ENCODE measurements at places on chromosomes 5 and 9.
A peak's percentile ranks its signal among the peaks of the same experiment; 100 is the strongest.

GRCh38 chr5:62289813-62290212, 16.2 kb upstream of the KIF2A start:
- DNase-seq = no peak

DNA sequence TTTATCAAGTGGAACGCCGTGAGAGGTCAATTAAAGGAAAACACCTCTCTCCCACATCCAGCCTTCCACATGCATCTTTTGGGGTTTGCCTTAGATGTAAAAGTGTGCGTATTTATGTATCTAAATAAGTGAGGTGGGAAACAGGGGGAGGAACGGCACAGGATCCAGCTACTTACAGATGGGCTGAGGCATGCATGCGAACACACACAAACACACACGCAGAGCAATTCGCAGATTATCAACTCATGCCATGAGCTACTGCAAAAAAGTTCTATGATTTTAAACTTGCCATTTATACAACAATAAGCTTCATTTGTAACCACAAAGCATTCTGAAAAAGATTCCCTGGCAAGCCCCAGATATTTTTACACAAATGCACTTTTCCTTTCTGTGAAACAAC, 242.1 kb downstream of the BNC2 start:
- no peak for DNase-seq

- DNase-seq = no peak
Observed at GRCh38 chr9:13221741-13222140, 57.8 kb downstream of the MPDZ start.

GRCh38 chr5:36462295-36463021, 143.9 kb upstream of the SLC1A3 start:
- no peak for DNase-seq

- DNase-seq = no peak
Observed at GRCh38 chr5:756171-756570, 28.4 kb downstream of the ZDHHC11B start.

DNA sequence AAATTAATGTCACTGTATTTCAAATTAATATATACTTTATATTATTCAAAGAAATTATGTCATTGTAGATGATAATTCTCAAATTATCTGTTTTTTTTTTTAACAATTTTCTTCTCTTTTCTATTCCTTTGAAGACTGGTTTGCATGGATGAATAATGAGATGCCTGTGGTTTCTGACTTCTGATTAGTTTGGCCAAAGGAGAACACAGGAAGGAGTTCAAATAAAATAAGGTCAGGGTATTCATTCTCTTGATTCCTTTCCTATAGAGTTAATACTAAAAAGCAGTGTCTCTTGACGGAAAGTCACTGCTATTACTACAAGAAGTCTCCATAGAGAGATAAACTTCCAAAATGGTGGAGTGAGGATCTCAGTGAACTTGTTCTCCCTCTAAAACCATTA, 279.6 kb upstream of the FTMT start:
- DNase-seq = no peak

DNA sequence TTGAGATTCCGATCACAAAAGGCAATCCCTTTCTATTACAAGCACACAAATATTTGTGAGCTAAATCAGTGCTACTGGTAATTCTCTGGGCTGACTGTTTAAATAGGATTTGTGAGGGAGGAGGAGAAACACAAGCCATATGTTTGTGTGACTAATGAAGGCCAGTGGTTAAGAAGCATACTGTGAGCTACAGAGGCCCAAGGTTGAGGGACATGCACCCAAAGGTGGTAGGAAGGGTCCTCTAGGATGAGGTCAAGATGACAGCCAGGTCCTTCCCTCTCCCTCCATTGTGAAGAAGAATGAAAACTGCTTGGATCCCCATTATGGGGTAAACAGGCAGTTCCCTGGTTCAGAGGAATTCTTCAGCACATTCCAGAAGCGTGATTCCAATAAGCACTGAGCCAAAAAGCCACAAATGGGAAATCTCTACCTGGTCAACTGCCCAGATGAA, 83.9 kb downstream of the SPOCK1 start:
- DNase-seq = no peak

DNA sequence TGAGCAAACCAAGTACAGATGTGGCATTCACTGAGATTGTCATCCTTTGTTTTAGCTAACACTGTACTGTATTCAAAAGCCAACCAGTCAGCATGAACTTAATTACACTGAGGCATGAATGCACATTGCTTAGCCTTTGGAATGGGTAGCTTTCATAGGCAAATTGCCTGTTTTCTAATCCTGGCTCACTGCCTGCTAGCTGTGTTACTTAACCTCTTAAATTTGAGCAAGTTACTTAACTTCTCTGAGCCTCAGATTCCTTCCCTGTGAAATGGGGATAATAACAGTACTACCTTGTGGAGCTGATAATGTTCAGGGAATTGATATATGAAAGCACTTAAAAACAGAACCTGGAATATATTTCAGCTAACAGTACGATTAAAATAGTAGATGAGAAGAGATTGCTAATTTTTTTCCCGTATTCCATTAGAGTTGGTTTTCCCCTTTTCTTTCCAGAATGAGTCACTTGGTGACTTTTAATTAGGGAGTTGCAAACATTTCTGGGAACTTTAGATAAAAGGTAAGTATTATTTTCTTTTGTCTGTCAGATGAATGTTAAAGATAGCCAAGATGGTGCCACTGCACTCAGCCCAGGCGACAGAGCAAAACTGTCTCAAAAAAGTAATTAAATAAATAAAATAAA, 43.9 kb downstream of the ARRDC3 start:
- DNase-seq = no peak

DNA sequence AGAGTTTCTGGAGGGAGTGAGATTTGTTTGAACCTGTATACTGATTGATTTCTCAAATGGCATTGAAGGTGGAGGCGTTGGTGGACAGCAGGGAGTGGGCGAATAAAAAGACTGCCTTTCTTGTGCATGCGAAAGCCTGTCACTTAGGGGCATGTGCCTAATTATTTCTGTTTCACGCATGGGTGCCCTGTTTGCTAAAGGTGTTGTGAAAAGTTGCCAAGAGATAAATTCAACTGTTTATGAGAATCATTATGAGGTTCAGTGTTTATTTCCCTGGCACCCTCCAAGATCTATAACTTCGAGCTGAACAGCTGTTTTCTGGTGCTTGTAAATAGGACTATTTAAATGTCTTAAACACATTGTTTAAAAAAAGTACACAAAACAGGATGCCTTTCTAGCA, 67.4 kb upstream of the DMRTA1 start:
- DNase-seq = no peak

DNA sequence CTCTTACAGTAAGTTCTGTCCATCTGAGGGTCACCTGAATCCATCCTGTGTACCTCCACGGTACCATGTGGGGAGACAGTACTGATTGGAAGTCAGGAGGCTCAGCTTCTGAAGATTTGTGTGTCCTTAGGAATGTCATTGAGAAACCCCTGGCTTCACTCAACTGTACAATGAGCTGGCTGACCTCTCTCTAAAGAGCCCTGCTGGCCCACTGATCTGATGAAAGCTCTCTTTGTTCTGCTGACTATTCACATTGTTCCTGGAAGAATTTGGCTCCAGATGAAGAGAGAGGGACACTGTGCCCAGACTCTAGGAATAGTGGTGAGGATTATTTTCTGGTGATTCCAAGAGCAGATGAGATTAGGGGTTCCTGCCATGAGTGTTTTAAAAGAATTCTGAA, 141.2 kb downstream of the LURAP1L start:
- DNase-seq = no peak

DNA sequence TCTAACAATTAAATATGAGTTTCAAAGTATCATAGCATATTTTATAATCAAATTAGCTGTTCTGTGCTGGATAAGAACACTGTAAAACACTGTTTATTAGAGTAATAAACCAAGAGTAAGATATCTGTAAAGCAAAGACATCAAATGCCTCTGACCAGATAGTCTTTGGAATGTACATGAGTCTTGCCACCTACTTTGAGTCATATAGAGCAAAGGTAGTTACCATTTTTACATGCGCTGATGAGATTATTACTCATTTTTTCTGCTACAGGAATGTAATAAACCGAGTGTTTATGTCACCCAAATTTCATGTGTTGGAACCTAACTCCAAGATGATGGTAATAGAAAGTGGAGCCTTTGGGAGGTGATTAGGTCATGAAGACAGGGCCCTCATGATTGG, 654.5 kb downstream of the CETN3 start:
- DNase-seq = no peak

DNA sequence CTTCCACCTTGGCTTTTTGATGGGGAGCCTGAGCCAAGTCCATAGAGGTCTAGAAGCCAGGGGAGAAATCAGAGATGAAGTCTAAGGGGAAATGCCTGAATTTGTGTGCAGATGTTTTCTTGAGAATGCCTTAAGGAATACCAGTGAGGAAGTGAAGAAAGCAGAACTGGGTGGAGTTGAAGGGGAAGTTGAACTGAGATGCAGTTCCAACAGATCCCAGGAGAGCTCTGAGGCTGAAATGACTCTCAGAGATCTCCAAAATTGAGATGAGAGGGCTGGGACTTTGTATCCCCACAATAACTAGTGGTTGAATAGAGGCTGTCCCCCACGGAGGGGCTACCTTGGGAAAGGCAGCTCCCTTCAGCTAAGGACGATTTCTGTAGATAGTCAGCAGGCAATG, 197.1 kb downstream of the ZNF462 start:
- DNase-seq = peak; percentile 49

- no peak for DNase-seq
Observed at GRCh38 chr5:177132136-177133095, 1.2 kb upstream of the NSD1 start.

- no peak for DNase-seq
Observed at GRCh38 chr5:23352446-23352845, 155.0 kb upstream of the PRDM9 start.

- DNase-seq = no peak
Observed at GRCh38 chr5:93603793-93604643, 21.0 kb downstream of the NR2F1 start.

DNA sequence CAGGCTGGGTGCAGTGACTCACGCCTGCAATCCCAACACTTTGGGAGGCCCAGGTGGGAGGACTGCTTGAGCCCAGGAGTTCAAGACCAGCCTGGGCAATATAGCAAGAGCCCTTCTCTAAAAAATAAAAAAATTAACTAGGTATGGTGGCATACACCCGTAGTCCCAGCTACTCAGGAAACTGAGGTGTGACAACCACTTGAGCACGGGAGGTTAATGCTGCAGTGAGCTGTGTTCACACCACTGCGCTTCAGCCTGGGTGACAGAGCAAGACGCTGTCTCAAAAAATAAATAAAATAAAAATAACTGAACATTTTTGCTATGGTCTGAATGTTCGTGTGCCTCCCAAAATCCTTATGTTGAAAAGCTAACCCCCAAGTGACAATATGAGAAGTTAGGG, 24.5 kb downstream of the AGTPBP1 start:
- no peak for DNase-seq

- DNase-seq = peak; percentile 30
Observed at GRCh38 chr5:11547730-11548129, 356.5 kb downstream of the CTNND2 start.

- DNase-seq = no peak
Observed at GRCh38 chr5:61307191-61307590, 24.9 kb upstream of the ZSWIM6 start.

GRCh38 chr5:75366787-75367186, 29.8 kb downstream of the HMGCR start:
- no peak for DNase-seq

DNA sequence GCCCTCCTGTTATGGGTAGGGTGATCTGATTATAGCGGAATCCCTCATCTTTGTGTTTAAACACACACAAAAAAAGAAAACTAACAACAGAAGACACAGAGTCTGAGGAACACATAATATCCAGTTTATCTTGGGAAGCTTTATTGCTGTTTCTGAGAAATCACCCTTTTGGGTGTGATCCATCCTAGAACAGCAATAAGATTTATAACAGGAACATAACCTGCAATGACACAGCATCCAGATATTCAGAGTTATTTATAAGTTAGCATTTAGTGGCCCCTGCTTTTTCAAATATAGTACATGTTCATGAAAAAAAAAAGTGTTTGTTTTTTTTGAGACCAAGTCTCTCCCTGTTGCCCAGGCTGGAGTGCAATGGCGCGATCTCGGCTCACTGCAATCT, 79.9 kb downstream of the RFK start:
- no peak for DNase-seq

GRCh38 chr9:21429191-21429590, 11.0 kb upstream of the IFNA1 start:
- DNase-seq = peak; percentile 14

DNA sequence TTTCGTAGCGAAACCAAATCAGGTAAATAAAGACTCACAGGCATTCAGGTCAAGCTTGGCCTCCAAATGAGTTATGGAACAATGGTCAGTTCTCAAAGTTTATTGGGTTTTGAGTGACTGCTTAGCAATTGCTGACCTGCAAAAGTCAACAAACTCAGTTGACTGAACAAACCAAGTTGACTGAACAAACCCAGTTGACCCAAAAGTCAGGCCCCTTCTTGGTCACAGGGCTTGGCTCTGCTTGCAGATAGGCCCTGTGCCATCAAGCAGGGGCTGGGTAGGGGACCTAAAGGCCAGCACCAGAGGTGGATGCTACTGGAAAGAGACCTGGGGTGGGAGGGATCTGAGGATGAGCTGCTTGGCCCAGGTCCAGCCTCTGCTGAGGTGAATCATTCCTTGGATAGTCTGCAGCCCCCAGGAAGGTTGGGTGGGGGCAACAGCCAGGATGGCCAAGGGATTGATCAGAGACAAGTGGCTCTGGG, 64.6 kb downstream of the GADD45G start:
- DNase-seq = no peak

- DNase-seq = no peak
Observed at GRCh38 chr9:89649039-89649691, 44.4 kb downstream of the GADD45G start.

GRCh38 chr5:98975223-98975622, 46.4 kb upstream of the CHD1 start:
- no peak for DNase-seq

- no peak for DNase-seq
Observed at GRCh38 chr5:137078171-137078665, 420.9 kb downstream of the SPOCK1 start.

DNA sequence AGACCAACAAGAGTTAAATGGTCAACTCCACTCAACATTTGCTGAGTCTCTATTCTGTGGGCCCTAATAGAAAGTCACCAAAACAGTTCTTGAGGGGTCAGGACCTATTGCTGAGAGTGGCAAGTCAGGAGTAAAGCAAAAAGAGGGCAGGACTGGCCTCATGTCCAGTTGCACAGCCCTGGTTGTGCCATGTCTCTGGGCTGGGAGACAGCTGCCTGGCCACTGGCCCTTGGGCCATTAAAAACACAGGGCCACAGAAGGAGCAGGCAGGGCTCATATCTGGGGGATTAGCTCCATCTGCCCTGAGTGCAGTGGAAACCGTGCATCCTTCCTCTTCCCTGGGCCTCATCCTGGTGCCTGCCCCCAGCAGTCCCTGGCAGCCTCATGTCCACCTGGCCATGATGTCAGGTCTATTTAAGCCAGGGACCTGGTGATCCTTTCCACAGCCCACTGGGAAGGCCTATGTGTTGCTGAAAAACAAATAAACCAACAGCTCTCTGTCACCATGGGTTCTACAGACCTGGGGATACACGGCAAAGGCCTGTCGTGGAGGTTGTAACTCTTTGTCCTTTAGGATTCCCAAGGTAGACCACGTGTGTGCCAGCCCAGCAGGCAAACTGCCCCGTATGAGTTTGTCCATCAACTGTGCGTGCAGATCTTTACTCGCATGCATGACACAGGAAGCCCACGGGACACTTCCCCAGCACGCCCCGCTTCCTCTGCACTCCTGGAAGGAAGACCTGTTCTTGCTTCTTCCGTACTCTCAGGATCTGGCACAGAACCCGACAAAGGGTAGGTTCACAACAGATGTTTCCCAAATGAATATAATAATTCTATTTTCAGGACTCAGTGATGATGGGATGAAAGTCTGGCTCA, 148.8 kb downstream of the MTX3 start:
- no peak for DNase-seq

- no peak for DNase-seq
Observed at GRCh38 chr5:125491986-125492492, 745.6 kb upstream of the ZNF608 start.

Data from inflammatory macrophage treated with lipopolysaccharide for 4 hours (primary cell).